ENCODE measurements at places on chromosomes 7 and 10. TPM values are rescaled to one million over a fixed set of nuclear protein-coding genes. Genes with fewer than 3 reads are reported as not detected.

Gene DNMBP
- total RNA-seq = 15.9 TPM

Gene LRRN3
- total RNA-seq = 2.4 TPM

Gene ZNF777
- 7.6 TPM for total RNA-seq

Gene RET
- total RNA-seq = under 0.01 TPM

Gene DRGX
- under 0.01 TPM for total RNA-seq

Gene SLC13A1
- not detected for total RNA-seq

Gene SGCE
- total RNA-seq = 59.8 TPM

Gene GPR15LG
- total RNA-seq = not detected

Gene MKX
- total RNA-seq = 15.3 TPM

Gene PRLHR
- not detected for total RNA-seq

Gene PLA2G12B
- not detected for total RNA-seq

Gene CTAGE6
- total RNA-seq = 0.36 TPM

Gene STX1A
- 15.9 TPM for total RNA-seq

GRCh38 chr7:3067193-3067592 is 23.5 kb upstream of the CARD11 start:
- DNase-seq = no peak

DNA sequence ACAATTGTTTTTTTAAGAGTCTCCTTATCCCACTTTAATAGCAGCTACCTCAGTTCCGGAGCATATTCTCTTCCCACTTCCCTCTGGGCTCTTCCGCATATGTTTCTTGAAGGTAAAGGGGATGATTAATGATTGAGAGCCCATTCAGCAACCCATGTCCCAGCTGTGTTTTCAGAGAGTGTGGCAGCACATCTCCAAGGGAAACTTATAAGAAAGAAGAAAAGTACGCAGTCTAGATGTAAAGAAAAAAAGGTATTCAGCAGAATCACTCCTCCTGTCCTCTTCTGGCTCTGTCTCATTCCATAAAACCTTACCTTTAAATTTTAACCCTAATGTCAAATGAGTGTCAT is 9.7 kb upstream of the ANKRD7 start:
- no peak for DNase-seq

DNA sequence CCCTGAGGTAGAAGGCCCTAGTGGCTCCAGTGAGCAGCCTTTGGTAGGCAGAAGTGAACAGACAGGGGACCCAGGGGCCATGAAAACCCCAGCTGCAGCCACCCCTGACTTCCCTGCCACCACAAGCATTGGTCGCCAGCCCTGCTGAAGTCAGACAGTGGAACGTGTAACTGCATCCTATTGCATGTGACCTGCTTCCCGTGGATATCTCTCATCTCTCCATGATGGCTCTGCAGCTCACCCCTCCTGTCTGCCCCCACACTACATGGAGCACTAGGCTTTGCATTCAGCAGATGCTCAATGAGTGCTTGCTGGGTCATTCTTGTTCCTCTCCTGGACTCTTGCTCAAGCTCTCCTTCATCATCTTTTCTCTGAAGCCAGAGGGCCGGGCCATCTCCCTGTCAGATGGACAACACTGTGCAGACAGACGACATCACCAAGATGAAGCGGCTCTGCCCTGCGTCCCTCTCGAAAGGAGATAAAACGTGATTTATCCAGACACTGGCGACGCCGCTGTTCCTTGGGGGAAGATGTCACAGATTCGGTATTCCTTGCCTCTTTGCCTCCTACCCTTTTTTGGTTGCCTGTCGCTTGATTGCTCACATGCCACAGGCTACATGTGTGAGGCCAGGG is 117.5 kb downstream of the SH3PXD2A start:
- DNase-seq = no peak

- peak; percentile 47 for DNase-seq
These were observed 4.5 kb downstream of the VGF start for GRCh38 chr7:101160910-101161309.

- no peak for DNase-seq
These were observed 60.9 kb downstream of the ST7 start for GRCh38 chr7:117014099-117014656.

DNA sequence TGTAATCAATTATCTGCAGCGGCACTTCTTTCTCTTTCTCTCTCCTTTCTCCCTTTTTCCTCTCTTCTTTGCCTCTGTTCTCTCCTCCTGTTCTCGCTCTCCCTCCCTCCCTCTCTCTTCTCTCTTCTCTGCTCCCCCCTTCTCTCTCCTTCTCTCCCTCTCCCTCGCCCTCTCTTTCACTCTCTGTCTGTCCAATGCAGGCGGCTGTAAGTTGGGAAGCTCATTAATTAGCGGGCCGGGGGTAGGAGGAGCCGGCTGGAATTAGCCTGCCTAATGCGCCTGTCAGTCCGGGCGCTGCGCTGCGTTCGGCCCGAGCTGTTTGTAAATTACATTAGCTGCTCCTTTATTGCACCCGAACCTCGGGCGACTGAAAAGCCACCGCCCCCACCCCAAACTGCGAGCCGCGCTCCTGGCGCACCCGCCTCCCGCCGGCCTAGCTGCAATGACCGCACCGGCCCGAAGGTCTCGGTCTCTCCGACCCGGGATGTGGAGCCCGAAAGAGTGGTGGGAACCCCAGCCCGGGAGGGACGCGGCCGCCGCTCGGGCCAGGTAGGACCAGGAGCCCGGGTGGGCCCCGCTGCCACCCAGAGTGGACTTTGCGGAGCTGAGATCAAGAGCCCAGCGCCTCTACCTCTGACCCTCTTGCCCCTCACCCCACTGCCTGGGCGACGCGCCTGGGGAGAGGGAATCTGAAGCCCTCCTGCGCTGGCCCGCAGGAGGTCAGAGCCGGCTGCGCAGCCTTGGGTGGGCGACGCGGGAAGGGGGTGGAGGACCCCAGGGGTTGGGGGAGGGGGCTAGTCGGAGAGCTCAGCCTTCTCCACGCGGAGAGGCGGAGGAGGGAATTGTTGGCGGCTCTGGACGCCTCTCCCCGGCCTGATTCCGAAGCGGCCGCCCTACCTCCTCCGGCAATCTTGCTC is at the start of gene LBX1:
TSS of gene LBX1 (minus strand) at position 198 of the 917 bp plus-strand sequence. CDS start 648 bp downstream, outside the sequence.
- peak; percentile 89 for DNase-seq

DNA sequence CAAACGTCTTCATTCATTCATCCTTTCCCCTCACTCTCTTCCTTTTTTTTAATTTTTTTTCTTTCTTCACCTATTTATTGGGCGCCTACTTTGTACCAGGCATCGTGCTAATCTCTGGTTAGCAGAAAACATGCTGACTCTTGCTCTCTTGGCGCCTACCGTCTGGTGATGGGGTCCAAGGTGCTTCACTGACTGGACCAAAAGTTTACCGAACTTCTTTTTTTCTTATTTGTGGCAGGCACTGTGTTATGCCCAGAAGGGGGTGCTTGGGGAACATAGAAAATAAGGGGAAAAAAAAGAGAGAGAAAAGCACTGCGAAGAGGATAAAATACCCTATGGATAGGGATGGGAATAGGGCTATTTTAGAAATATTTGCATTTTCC is 505 bp upstream of the FAM204A start:
- no peak for DNase-seq

- peak; percentile 9 for DNase-seq
These were observed 22.9 kb downstream of the RBAK start for GRCh38 chr7:5068521-5068920.

DNA sequence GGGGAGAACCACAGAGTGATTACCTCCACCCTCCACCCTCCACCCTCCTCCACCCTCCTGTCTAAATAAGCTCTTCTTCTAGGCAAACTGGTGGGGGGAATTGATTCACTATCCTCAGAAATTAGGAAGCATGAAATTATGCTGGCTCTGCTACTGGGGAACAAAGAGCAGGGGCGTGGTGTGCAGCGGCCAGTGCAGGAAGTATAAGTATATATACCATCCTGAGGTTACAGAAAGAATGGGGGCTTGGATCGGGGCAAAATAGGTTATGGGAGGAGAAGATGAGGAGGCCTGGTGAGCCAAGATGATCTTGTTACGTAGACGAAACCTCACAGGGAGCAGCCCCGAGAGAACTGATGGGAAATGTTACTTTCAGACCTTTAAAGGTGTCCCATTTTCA is 49.1 kb downstream of the SYPL1 start:
- no peak for DNase-seq

DNA sequence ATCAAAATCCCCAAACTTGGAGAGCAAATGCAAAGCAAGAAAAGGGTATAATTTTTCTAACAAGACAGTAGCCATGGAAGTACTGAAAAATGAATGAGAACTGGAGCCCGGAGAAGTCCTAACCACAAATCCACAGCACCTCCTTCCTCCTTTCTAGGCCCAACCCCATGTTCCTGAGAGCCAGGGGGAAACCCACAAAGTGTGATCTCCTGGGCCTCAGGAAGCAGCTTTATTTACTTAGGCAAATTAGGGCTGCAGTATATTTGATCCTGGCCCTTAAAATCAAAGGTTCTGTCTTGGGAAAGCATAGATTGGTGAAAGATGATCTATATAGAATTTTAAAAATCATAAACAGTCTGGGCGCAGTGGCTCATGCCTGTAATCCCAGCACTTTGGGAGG is 103.0 kb downstream of the DOCK4 start:
- DNase-seq = peak; percentile 43

- no peak for DNase-seq
These were observed 1.6 kb downstream of the C10orf143 start for GRCh38 chr10:130108934-130109604.

DNA sequence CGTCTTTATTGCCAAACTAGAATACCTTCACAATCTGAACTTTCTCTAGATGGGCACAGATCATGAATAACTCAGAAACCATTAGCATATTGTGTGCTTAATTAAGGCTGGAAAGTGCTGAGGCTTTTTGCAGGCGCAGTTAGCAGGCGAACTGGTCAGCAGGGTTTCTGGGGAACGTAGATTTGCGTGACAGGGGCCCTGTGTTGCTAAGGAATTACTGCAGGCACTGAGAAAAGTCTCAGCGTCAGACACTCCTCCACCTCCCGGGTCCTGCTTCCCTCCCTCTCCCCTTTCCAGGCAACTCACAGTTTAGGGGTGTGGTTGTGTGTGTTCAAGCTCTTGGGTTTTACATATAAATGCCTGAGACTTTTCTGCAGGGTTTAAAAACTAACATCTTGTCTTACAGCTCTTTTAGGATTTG is 2.2 kb downstream of the MAP3K8 start:
- peak; percentile 26 for DNase-seq

GRCh38 chr10:83959328-83959727 is 180.0 kb upstream of the GHITM start:
- no peak for DNase-seq

DNA sequence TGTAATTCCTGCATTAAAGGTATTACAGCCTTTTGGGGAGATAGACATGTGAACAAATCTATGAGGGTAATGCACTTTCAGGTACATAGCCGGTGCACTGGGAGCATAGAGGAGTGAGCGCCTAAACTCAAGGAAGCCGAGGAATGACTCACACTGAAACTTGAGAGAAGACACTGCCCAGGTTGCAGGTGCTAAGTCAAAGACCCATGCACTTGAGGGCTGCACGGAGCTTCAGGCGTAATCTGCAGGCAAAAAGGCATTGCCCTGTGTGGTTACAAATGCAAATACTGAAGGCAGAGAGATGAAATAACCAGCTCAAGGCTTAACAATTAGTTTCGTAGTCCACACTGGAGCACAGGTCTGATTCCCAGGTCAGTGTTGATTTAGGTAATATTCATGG is 51.0 kb upstream of the OSBPL3 start:
- no peak for DNase-seq

DNA sequence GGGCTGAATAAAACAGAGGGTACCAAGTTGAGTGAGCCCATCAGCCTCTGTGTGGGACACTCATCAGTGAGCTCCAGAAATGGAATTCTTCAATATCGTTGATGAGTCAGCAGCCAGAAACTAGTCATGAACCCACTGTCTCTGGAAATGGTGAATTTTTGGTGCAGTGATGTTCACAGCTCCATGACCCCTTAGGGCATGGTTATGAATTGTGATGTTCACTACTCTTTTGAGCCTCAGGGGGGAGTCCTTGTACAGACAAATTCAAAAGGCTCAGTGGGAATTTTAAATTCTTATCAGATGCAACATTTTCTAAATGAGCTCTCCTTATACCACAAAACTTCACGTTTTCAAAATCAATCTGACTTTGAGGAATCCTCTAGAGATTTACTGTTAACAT is 335.7 kb downstream of the PHTF2 start:
- peak; percentile 90 for DNase-seq

- peak; percentile 68 for DNase-seq
These were observed 1.3 kb downstream of the KAZALD1 start for GRCh38 chr10:101063050-101063525.

GRCh38 chr7:124257638-124258308 is 224.9 kb upstream of the TMEM229A start:
- DNase-seq = no peak

GRCh38 chr10:110209454-110209925 is 2.1 kb downstream of the MXI1 start:
- peak; percentile 95 for DNase-seq

GRCh38 chr10:73406846-73407245 is 7.0 kb downstream of the ANXA7 start:
- DNase-seq = peak; percentile 64

- peak; percentile 66 for DNase-seq
These were observed 2.4 kb downstream of the MIOS start for GRCh38 chr7:7569081-7569527.

- DNase-seq = peak; percentile 79
These were observed 1.2 kb downstream of the CCM2 start for GRCh38 chr7:45001138-45001694.

DNA sequence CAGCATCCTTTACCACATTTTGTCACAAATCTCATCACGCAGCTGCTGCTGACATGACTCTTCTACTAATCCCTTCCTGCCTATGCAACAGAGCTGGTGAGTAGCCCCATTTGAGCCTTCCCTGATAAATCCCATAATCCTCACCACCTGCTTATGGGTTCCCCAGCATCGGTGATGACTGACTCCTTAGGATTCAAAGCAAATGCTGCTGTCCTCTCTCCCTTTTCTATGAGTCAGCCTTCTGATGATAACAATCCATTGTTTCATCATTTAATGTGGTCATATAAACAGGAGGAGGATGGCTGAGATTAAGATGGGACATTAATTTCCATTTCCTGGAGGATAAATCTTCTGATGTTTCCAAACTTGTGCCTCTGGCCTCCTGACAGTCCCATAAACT is 73.4 kb downstream of the SORCS1 start:
- no peak for DNase-seq

- DNase-seq = no peak
These were observed 132.7 kb downstream of the ARID5B start for GRCh38 chr10:62034096-62034640.

DNA sequence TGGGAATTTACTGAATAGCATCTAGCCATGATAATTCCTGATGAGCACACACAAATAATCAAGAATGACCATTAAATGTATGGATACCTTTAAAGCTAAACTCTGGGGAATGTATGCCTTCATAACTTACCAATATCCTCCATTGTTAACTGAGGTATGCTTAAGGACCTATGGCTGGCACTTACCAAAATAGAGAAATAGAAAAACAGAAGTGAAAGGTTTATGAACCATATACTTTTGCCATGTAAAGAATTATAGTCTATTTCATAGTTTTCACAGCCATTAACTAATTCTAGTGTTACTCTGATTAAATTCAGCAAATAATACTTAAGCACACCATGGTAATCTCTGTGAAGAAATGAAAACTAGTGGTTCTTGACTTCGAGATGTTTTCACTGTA is 1360.6 kb upstream of the LRRTM3 start:
- DNase-seq = no peak
